ENCODE measurements at places on chromosomes 6 and 20.
A peak's percentile ranks its signal among the peaks of the same experiment; 100 is the strongest.

GRCh38 chr6:17600527-17601385 lies 654 bp downstream of the FAM8A1 start:
- no peak for DNase-seq

DNA sequence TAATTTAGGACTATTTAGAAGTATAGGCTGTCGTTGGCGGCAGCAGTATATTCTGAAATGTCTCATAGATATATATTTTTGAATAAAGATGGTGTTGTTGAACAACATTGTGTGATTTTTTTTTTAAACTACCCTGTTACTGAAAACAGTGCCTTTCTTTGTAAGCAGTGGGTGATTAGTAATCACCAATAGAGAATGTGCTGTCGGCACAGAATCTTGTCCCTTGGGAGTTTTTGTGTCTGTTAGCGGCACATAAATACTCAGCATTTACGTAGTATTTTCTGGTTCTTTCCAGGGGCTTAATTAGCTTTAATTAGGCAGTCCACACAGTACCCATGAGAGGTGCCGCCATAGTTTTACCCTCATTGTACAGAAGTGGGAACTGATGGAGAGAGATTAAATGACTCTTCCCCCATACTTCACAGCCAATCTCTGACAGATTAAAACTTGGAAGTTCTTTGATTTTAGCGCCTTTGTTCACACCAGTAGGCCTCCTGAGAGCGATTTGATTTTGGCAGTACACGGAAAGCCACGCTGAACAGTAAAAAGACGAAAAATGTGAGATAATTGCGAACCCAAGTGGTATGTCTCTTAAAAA lies 58.8 kb downstream of the RPRD1B start:
- DNase-seq: no peak

DNA sequence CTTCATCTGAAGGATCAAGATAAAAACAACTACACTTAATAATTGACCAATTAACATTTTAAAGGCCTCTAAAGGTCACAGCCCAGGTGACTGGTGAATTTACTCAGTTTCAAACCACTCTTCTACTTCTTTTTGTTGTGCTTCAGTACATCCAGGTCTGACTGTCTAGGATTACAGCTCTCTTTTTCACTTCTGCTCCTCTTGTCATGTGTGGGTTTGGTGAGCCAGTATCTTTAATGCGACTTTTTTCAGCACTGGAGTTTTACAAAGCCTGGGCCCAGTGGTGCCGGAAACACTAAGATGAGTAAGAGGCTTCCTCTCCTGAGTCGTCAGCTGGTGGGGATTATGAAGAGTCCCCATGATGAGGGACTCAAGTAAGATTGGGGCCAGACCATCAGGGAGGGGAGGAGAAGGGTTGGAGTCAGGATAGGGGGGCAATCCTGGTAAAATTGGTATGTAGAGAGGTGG lies 27.0 kb downstream of the HECA start:
- DNase-seq: peak; percentile 94

DNA sequence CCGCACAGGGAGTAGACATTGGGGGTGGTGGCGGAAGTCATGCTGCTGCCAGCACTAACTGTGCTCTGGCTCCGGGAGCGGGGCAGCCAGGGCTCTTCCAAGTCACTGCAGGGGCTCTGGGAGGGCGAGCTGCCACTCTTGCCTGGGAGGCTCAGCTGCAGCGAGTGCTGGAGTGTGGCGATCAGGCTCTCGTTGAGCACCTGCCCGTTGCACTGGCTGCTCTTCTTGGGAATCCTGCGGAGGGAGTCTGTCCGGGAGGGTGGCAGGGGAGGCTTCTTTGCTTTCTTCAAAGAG lies 28.0 kb downstream of the HEBP2 start:
- DNase-seq: no peak

DNA sequence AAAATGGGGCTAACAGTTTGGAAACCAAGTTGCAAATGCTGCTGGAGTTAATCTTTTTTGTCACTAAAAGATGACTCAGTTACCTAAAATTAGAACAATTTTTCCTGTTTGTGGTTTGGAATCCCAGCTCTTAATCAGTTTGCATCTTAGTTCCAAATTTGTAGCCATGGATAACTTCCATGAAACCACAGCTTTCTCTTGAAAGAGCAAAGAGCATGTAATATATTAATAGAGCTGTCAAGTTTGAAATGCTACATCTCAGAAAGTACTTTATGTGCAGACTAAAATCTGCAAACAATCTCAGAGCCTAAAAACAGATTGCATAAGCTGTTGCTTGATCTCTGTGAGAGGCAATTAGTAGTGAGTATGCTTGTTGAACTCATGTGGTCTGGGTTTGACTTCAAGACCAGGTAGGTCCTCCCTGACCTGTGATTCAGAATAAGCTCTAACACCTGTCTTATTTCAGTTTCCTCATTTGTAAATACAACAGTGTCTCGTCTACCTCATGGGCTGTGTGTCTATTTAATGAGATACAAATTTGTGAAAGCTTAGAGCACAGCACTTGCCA lies 23.5 kb downstream of the DHX35 start:
- peak; percentile 35 for DNase-seq
